Sciatic nerve (tissue), 2 donors: ENCODE measurements at places on chromosomes 2 and 18. TPM values are rescaled to one million over a fixed set of nuclear protein-coding genes. Genes with fewer than 3 reads are reported as not detected.
A peak's percentile ranks its signal among the peaks of the same experiment; 100 is the strongest.

Gene KCNG3
- total RNA-seq: 5.4 TPM

Gene TMSB10
- total RNA-seq: 1,367 TPM

DNA sequence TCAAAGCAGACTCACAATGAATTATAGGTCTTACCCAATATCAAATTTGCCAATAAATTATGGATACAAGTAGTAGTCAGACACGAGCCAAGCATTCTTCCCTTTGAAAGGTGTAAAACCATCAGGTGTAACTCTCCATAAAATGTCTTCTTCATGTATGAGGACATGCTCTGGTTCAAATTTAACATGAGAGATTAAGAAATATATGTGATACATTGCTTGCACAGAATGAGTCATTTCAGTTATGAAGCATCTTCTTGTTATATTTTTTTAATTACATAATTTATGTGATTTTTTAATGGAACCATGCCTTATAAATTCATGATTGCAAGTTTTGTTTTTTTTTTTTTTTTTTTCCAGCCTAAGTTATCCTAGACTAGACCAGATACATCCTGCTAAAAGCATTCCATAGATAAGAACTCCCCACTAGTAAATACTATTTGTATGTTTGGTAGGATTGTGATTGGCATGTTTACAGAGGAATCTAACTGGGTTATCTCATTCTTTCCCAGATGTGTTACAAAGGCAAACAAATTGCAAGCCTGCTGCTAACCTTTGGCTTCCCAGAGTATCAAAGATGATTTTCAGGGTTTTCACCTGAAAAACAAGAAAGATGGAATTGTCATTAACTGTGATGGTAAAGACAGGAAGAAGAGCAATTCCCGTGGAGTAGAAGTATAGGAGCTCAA, 621.9 kb downstream of the XIRP2 start:
- no peak for DNase-seq

- DNase-seq: peak; percentile 62
Observed at GRCh38 chr18:76445741-76446232, 49.3 kb downstream of the ZNF516 start.

GRCh38 chr2:239436669-239437335, 36.0 kb upstream of the HDAC4 start:
- no peak for DNase-seq

DNA sequence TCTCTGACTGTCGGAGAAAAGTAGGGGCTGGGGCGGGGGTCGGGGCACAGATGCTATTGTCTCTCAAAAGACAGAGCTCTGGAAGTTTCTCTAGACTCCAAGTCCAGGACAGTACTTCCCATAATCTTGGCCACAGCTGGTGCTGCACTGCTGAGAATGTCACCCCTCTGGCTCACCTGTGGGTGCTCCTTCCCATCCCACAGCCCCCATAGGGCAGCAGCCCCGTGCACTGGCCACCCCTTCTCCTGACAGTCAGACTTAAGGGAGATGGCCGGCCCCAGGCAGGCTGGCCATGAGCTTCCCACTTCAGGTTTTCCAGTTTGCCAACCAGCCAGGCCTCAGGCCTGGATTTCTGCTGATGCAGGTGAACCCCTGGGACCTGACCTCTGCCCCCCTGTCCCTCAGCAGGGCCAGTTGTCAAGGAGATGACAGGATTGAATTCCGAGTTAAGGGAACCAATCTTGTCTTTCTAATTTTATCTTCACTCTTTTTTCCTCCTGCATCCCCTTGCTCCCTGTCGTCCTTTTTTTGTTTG, 30.2 kb upstream of the BOD1L2 start:
- no peak for DNase-seq

- DNase-seq: no peak
Observed at GRCh38 chr2:831622-832021, 119.0 kb upstream of the SNTG2 start.
